ENCODE measurements at places on chromosomes 11 and 22. TPM values are rescaled to one million over a fixed set of nuclear protein-coding genes. Genes with fewer than 3 reads are reported as not detected.
A peak's percentile ranks its signal among the peaks of the same experiment; 100 is the strongest.

- no peak for DNase-seq
These were observed 102.9 kb upstream of the THY1 start for GRCh38 chr11:119525867-119526196.

DNA sequence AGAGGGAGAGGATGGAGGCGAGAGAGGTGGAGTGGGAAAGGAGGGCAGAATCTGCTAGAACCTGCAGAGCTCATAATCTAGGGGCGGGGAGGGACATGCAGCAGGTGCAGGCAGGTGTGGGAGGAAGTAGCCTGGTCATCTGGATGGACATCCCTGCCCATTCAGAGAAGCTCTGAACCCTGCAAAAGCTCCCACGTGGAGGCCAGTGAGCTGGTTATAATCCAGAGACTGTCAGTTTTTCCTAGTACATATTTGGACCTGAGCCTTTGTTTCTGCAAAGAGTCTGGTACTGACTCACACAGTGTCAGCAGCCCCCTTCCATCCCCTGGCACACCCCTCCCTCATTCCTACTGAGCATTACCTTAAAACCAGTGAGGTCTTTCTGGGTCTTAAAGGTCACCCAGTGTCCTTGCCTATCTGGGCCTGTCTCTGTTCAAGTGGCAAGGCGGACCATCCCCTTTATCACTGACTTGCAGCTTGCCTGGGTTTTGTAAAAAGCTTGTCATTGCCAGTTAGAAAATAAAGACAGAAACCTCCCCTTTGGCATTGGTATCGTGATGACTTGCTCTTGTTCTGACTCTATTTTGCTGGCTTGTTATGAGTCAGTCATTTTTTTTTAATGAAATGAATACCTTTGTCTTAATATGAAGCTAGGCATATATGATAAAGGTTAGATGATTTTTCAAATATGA, 26.1 kb downstream of the PTPRJ start:
- DNase-seq, result peak; percentile 50

CELF1 gene
- 137 TPM for total RNA-seq

- DNase-seq, result peak; percentile 76
These were observed 19.5 kb upstream of the WNT7B start for GRCh38 chr22:45996241-45997076.

- DNase-seq, result peak; percentile 65
These were observed 31.8 kb downstream of the DLG2 start for GRCh38 chr11:85595285-85595884.

GRCh38 chr11:70399681-70400112, 1.4 kb downstream of the CTTN start:
- DNase-seq, result peak; percentile 93

GRCh38 chr22:25069758-25070481, 117.4 kb downstream of the KIAA1671 start:
- DNase-seq, result no peak

DNA sequence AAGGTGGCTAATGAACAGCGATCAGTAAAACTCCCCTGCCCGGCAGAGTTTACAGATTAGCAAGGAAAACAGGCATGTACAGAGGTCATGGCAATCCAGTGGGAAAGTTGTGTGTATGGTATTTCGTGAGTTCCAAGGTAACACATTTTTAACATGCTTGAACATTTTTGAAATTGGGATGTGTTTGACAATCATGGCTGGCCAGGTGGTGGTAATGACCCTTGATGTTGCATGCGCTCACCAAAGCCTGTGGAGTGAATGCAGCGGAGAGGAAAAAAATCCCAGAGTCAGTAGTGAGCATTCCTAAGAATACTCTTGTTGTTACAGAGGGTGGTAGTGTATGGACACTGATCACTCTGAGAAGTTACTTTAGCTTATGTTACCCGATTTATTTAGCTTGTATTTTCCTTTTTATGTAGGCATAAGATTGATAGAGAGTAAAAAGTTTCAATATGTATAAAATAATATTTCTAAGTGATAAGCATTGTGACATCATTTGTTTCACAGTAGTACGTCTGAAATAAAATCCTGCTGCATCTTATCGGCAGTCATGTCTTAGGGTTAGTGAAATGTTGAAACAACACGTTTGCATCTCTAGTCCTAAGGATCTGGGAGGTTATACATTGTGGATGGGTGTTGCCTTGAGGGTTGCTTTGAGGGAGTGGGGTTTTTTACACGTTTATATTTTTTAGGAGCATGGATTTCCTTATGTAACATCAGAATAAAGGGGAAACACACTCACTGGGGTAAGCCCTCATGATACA, 8.7 kb downstream of the TEAD1 start:
- DNase-seq, result peak; percentile 63
